ENCODE measurements at places on chromosomes 6 and 20.

DNA sequence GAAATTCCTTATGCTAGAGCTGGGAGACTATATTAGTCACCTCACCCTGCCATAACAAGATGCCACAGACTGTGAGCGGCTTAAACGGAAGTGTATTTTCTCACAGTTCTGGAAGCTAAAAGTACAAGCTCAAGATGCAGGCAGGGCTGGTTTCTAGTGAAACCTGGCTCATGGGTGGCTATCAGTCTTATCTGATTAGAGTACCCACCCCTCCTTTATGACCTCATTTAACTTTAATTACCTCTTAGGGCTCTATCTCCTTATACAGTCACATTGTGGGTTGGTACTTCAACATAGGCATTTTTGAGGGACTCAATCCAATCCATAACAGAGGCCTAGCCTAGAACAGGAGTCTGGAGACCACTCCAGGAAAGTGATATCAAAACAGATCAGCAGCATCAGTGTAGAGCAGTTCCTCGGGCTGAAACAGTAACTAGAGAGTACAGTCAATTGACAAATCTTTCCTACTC lies 2.3 kb upstream of the SNRNP48 start:
- no peak for DNase-seq

GRCh38 chr20:23513164-23513563 lies 22.2 kb downstream of the CST8 start:
- DNase-seq: no peak

- no peak for DNase-seq
Observed at GRCh38 chr20:25089662-25090061, 7.7 kb upstream of the VSX1 start.

DNA sequence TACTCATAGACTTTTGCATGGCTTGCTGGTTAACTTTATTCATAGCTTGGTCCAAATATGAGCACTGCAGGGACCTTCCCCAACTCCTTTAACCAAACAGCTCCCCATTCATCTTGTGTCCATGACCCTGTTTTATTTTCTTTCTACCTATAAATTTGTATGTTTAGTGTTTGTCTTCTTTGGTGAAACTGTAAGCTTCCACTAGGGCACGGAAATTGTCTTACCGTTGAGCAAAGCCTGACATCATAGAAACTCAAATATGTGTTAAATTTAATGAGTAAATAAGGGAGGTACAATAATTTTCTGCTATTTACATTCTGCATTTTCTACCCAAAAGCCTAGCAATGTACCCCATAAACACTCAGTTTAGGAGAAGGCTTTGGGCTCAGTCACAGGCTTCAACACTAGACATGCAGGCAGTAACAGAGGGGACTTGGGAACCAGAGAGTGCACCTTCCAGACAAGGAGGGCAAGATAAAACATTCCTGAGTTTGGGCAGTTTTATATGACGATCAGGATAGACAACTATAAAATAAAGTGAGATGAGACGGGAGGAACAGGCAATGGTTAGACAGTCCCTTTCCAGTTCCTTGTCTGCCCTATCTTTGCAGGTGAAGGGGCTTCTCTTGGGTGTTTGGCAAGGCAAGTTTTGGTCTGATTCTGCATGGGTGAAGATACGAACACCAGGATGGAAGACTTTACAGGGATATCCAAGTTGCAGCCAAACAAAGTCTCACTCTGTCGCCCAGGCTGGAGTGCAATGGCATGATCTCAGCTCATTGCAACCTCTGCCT lies 46.2 kb upstream of the ZNF217 start:
- DNase-seq: no peak

- DNase-seq: no peak
Observed at GRCh38 chr6:160067564-160067963, 54.1 kb upstream of the SLC22A1 start.

DNA sequence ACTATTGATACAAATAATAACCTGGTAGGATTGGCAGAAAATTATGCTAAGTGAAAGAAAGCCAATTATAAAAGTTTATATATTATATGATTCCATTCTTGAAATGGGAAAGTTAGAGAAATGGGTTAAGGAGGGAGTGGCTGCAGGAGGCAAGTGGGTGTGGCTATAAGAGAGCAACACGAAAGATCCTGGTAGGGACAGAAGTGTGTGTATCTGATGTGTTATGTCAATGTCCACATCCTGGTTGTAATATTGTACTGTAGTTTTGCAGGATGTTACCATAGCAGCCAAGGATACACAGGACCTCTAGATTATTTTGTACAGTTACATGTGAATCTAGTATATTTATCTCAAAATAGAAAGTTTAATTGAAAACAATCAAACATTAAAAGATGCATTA lies 46.8 kb downstream of the SNX5 start:
- DNase-seq: no peak

- DNase-seq: no peak
Observed at GRCh38 chr6:29705389-29706231, 17.6 kb upstream of the HLA-F start.

DNA sequence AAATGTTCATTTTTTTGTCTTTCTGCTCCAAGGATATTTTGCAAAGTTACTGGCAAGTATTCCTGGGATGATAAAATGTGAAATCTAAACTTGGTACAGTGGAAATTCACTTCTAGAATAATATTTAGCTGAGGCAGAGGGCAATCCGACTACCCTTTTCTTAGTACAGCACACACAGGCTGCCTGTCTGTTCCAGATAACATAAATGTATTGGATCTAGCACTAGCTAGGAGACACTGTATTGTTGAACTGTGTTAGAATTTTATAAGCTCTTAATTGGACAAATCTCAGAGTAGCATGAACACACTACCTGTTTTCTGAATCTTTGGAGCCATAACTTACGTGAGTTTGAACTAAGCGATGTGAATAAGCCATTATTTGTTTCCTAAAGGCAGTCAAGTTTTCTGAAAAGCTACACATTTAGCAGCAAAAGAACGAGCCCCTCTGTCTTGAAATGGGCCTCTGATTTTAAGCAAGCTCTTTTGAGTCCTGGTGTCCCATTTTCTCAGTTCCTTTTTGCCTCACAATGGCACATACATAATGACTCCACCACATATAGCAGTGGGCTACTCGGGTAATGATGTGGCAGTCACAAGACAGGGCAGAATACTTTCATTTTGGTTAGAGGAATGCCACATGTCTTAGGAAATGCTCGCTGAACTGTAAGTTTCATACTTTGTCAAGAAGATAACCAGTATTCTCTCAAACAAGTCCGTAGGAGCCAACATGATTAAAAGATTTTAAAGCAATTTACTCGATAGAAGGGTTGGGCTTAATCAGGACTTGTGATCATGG lies 116.5 kb upstream of the ESR1 start:
- DNase-seq: no peak

GRCh38 chr6:41723530-41724227 lies 11.7 kb downstream of the TFEB start:
- no peak for DNase-seq

- peak; percentile 33 for DNase-seq
Observed at GRCh38 chr6:21438237-21438985, 155.1 kb upstream of the SOX4 start.

DNA sequence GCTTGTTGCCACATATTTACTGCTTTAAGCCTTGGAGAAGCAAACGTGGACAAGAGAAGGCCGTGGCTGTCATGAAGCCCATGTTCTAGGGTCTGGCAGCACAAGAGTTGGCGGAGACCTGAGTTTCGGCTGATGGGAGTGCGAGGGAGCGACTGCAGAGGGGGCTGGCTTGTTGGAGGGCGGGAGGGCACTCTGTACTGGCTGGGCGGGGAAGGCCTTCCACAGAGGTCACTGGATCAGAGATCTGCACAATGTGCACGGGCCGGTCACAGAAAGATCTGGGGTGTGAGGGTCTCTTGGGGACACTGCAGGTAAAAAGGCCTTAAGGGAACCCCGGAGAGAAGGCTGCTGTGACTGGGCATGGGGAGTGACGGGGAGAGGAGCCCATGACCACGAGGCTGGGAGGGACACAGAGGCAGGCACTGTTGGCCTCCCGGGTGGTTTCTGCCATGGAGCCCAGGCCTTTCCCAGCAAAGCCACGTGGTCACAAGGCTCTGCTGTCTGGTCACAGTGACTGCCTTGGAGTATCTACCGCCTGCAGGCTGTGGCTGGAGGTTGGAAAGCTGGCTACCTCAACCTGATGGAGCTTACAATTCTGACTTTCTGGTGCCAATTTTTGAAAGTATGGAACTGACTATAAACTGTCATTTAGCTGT lies 23.8 kb downstream of the FOXC1 start:
- no peak for DNase-seq

DNA sequence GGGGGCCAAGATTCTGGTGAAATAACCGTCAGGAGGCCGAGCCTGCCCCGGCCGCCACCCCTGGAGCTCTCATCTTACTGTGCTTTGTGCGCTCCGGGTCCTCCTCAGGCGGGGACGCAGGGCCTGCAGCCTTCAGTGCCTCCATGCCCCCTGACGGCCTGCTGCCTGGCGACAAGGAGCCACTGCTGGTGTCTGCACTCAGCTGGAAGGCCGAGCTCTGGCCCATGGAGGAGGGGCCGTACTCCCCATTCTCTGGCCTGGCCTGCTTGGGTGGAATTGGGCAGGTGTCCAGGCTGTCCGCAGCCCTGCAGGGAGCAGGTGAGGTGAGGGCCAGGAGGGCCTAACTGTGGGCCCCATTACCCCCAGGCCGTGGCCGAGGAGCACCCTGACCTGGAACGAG lies 5.3 kb downstream of the ZNF512B start:
- no peak for DNase-seq

DNA sequence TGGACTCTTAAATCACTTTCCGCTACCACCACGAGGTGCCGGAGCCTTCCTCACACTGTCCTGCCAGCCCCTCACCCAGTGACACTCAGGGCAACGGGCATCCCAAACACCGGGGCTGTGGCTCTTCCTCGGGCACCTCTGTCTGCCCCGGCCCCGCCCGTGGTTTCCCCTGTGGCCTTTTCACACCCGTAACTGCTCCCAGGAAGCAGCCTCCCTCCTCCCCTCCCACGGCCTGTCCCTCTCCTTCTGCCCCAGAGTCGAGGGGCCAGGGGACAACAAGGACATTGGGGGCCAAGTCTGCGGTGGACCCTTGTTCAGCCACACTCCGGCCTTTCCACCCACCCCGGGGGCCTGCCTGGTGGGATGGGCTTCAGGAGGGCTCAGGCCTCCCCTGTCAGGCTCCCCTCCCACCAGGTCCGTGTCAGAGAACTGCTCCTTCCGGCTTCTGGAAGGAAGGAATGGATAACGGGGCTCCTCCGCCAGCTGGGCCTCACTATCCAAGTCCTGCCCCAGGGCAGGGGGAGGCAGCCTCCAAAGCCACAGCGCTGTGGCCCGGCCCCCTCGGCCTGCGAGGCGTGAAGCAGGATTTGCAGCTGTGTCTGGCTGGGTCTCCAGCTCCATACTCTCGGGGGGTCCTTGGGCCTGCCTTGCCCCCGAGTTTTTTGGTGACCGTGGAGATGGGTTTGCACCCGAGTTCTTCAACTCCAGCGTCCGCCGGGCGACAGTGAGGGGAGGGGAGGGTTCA lies 54.7 kb upstream of the CHRNA4 start:
- DNase-seq: no peak

GRCh38 chr6:156421933-156422332 lies 355.2 kb upstream of the ARID1B start:
- DNase-seq: no peak

GRCh38 chr6:110664933-110665332 lies 150.3 kb downstream of the CDK19 start:
- DNase-seq: no peak

GRCh38 chr20:2558581-2559278 lies 22.4 kb downstream of the TMC2 start:
- DNase-seq: no peak

GRCh38 chr6:29502597-29502996 lies 14.8 kb upstream of the MAS1L start:
- no peak for DNase-seq

DNA sequence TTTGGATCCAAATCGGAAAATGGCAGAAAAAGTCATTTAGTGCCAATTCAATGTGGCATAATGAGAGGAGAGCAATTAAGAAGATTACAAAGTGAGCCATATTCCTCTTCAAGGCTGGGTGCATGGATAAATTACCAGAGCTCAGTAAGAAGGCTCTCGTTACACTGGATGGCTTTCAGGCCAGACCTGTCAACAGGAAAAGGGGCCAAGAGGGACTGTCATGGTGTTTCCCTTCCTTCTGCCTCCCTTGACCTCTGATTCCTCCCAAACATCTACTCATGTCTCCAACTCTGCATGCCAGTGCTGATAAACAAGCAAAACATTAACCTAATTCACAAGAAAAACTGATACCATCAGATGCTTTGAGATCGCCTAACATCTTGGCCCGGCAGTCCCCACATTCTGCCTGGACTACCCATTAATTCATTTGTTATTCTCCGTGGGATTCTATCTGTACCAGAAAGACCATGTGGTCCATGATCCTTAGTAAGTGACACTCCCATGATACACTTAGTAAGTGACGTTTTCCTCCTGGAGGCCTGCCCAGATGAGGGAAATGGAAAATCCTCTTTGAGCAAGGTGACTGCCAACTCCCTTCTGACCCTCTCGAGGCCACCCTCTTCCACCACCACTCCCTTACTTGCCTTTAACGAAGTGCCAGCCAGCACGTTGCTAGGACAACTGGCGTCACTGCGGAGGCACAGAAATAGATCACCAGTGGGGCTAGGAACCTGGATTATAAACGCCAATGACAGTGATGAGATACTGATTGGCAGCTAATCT lies 239.2 kb downstream of the GMPR start:
- DNase-seq: no peak

Data from stimulated activated CD4-positive, alpha-beta T cell treated with anti-CD3 and anti-CD28 coated beads, TNF-alpha, amount 100 ng/mL, for 48 hours (primary cell).